ENCODE measurements at places on chromosomes 2 and 18.
A peak's percentile ranks its signal among the peaks of the same experiment; 100 is the strongest.

DNA sequence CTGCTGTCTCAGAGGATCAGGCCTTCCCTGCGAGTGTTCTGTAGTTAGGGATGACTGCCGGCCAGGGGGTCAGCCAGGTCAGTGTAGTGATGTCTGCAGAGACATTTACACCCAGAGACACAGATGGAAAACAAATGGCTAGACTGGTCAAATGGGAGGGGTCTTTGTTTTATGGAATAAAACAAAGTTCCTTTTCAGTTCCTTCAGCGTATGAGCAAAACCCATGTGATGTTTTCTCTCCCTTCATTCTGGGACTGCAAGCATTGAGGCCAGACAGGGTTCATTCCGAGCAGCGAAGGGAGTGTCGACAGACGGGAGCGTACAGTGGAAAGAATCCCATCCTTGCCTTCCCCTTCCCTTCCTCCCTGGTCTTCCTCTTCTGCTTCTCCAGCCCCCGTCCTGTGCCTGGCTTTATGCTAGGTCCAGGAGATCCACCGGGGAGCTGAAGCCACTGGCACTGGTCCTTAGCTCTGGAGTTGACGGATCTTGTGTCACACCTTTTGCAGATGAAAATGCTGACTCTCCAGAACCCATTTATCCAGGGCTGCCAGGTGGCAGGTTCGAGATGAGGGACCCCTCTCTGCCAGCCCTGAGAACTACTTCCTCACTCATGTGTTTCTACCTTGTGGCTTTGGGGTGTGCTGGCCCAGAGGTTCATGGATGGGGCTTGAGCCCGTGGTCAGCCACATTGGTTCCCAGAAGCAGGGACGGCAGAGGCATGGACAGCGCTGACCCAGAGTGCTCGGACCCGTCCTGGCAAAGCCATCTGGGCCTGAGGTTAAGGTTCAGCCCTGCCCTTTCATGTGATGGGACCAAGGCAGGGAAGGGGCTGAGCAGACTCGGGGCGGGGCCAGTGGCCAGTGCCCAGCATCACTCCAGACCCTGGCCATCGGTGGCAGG is 24.2 kb downstream of the ITGB1BP1 start:
- no peak for DNase-seq

DNA sequence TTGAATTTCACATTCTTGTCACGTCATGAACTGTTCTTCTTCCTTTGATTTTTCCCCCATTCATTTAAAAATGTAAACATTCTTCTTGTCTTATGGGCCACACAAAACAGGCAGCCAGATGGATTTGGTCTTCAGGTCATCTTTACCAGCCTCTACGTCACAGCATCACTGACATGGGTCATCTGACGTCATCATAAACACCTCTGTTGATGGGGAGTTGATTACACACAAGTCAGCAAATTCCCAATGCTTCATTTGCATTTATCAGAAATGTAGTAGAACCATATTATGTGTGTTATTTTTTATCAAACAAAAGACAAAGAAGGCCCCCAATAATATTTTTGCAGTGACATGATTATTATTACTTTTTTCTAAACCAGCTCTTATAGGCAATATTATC is 777.9 kb downstream of the DCC start:
- DNase-seq, result no peak

DNA sequence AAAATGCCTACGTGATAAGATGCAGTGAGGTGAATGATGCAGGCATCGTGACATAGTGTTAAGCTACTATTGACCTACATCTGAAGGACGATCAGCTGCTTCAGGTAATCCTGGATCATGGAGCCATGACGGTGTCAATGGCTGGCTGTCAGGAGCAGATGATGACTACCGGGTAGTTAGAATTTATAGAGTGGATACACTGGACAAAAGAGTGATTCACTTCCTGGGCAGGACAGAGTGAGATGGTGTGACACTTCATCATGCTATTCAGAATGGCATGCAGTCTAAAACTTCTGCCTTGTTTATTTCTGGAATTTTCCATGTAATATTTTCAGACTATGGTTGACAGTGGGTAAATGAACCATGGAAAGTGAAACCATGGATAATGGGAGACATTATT is 29.5 kb downstream of the METTL8 start:
- no peak for DNase-seq

- DNase-seq, result no peak
Observed at GRCh38 chr2:215354771-215355695, 43.2 kb downstream of the ATIC start.

DNA sequence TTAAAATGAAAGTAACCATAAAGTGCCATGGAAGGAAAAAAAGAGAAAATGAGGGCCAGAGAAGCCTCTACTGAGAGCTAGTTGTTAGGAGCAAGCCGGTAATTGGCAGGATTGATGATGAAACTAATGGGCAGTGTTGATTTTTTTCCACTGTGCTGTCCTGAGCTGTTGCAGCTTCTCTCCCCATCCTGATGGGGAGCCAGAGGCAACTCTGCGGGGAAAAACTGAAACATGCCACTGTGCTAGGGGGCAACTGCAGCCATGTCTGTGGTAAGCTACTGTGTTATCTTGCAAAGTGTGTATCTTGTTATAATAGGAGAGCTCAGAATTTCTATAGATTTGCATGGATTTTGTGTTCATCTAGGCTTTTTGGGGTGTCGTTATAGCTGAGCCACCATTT is 487.9 kb downstream of the STK39 start:
- no peak for DNase-seq

DNA sequence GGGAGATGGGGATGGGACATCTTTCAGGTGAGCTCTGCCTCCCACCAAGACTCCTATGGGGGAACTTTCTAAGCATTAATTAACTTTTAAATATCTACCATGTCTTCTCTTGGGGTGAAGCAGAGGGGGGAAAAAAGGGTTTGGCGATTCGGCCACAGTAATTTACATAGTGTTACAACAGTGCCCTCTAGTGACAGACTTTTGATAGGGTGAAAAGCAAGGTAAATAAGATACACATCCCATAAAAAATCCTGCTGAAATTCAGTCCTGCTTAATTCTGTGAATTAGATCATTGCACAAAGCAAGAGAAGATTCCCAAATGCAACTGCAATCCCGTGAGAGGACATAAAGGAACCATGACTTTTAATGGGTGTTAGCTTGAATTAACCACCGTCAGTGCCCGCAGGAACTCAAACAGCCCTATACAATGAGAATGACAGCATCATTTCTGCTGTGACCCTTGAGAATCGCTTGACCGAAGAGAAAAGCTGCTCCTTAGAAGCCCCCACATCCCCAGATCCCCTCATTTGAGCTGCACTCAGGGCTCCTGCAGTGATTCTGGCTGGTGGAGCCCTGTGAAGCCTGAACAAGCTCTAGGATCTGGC is 32.8 kb downstream of the FAM124B start:
- peak; percentile 40 for DNase-seq

DNA sequence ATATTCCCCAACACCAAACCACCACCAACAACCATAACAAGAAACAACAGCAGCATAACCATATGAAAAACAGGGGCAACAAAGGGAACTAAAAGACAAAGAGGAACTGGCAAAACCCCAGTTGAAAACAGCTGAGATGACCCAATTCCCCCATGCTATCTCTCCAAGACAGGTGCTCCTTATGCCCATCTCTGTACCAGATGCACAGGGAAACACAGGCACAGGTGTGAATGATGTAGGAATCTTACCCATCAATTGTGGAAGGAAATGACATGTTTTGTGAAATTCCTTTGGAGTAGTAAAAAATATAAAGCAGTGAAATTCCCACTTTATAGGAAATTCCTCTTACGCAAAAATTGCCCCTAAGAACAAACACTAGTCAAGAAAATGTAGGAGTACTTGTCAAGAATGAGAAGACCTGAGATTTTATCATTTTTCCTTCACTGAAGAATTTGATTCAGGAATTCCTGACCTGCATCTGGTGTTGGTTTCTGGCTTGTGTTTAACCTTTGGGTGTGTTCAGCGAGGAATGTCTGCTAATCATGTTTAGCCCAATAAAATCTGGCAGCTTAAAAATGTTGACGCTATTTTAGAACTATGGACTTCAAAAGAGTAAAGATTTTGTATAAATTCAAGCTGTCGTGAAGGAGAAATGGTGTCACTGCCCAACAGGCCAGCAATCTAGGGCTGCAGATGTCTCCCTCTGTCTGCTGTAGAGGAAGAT is 67.7 kb upstream of the ARHGAP28 start:
- DNase-seq, result no peak

DNA sequence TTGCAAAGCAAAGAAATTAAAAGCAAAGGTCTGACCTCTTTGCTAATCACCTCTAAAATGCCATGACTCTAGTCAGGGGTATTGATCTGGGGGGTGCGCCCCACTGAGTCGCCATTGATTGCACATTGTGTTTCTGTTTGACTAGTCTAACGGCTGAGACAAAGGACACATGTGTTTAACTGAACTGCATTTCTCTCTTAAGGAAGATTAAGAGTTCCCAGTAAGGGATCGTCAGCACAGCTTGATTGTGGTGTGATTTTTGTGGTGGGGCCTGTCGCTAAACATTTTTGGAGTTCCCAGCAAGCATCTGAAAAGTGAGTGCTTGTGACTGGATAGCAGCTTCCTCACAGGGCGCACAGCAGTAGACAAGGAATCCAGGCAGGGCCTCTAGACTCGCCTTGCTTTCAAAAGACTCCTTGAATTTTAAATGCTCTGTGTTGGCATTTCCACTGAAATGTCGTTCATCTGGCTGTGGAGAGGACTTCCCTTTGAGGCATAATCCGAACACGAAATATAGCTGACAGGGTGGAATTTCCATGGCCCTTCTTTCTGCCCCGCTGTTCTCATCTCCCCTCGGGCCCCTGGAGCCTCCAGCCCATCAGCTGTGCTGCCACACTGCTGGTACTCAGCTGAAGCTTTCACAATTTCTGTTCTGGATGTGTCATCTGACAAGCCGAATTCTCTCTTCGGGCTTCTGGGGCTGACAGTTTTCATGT is 126.3 kb downstream of the FAM168B start:
- DNase-seq, result no peak

DNA sequence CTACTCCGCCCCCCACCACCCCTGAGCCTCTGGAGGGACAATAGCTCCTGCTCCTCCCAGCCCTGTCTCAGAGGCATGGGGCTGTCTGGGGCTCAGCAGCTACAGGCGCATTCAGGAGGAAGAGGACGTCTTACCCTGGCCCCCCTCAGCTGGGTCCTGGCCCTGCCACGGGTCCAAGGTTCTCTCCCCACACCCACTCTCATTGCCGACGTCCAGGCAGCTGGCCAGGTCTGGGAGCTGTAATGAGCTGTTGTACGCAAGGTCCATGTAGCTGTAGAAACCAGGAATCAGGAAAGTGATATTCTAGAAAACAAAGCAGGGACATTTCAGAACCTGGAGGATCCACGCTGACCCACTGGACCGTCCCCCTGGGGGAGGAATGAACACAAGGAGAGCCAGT is 13.5 kb downstream of the PASK start:
- no peak for DNase-seq

- no peak for DNase-seq
Observed at GRCh38 chr18:59353079-59353680, 5.9 kb downstream of the LMAN1 start.

GRCh38 chr18:61544178-61544577 is 210.9 kb downstream of the CDH20 start:
- no peak for DNase-seq

- DNase-seq, result no peak
Observed at GRCh38 chr2:221833966-221834365, 261.9 kb upstream of the EPHA4 start.

GRCh38 chr2:195642679-195643068 is 14.4 kb upstream of the SLC39A10 start:
- no peak for DNase-seq

DNA sequence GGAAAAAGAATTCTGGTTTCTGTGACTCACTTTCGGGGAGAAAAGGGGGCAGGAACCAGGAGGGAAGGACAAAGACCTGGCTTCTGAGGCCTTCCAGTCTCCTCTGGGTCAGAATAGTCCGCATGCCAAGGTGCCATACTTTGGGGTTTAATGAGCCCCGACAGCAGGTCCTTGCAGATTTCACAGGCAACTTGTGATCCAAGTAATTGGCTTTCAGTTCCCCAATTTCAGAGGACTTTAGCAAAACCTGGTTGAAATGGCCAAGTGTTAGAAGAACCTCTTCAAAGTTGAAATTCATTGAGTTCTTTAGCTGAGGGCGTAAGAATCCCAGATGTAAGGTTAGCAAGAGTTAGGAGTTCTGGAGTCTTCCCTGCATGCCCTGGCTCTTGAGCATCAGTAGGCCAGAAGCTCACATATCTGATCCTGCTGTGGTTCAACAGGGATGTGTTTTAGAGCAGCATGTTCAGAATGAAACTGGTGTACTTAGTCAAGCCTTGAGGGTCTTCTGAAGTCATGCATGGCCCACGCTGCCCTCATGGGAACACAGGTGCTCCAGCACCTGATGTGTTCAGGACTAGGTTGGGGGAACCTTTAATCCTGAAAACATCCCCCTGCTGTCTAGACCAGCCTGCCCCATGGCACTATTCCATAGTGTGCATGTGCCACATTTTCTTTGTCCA is 143.0 kb downstream of the NUP35 start:
- DNase-seq, result no peak

DNA sequence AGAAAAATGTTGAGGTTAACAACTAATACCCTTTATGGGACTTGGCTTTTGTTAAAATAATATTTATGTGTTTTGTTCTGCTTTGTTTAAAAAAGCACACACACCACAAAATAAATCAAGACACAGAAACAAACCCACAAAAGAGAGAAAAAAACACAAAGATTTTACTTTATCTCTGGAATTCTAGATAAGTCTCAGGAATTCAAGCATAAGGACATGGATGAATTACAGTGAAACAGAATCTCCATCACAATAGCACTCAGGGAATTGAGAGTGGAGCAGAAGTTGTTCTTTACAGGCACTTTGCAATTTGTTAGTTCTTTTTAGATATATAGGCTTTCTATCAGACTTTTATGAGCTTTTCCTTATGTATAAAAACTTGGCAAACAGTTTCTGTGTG is 360.9 kb upstream of the ZC3H15 start:
- DNase-seq, result no peak

GRCh38 chr18:79211844-79212243 is 142.7 kb downstream of the ATP9B start:
- DNase-seq, result no peak

DNA sequence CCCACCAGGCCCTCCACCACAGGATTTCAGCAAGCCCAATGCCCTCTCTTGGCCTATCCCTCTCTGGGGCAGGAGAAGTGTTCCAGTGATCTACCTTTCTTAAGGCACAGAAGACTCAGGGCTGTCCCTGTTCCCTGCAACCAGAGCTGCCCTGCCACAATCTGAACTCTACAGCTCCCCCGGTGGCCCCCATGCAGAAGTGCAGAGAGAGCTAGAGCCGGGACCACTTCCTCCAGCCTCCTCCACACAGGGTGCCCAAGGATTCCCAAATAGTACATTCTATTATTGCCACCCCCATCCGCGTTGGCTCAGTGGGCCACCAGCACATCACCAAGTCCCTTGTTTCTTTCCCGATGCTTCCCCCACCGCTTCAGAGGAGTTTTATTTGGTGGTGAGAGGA is 114.8 kb upstream of the PTPRM start:
- DNase-seq, result peak; percentile 1

GRCh38 chr2:21658907-21659477 is 535.2 kb downstream of the TDRD15 start:
- no peak for DNase-seq

GRCh38 chr2:161096336-161096735 is 63.9 kb upstream of the TANK start:
- DNase-seq, result no peak

Measured in CD4-positive, alpha-beta T cell treated with Interleukin-21 for 1 hour (primary cell).